CD4-positive, CD25-positive, alpha-beta regulatory T cell (primary cell): ENCODE measurements at places on chromosomes 6 and 20. TPM values are rescaled to one million over a fixed set of nuclear protein-coding genes. Genes with fewer than 3 reads are reported as not detected.

Gene MAP1LC3A
- 4.8 TPM for polyA plus RNA-seq

Gene CDH4
- polyA plus RNA-seq = 0.66 TPM

Gene ATP6V1G2
- 1.5 TPM for polyA plus RNA-seq

Gene VNN1
- polyA plus RNA-seq = not detected

Gene HEY2
- polyA plus RNA-seq = 0.38 TPM

Gene PAX1
- polyA plus RNA-seq = not detected

Gene SLC39A7
- 14.8 TPM for polyA plus RNA-seq

Gene UST
- polyA plus RNA-seq = 2.5 TPM

Gene RGS17
- polyA plus RNA-seq = not detected

Gene ANGPT4
- not detected for polyA plus RNA-seq

Gene BTN1A1
- polyA plus RNA-seq = 0.33 TPM

Gene AGPAT4
- polyA plus RNA-seq = 4.7 TPM

Gene PI16
- polyA plus RNA-seq = 31.9 TPM

Gene CGAS
- 9.0 TPM for polyA plus RNA-seq

Gene NRSN2
- polyA plus RNA-seq = 1.5 TPM

Gene ULBP1
- polyA plus RNA-seq = not detected

Gene RFX6
- not detected for polyA plus RNA-seq

Gene TAGAP
- polyA plus RNA-seq = 190 TPM

Gene MOG
- polyA plus RNA-seq = not detected

Gene ARFGAP1
- polyA plus RNA-seq = 20.2 TPM

Gene LINC00237
- not detected for polyA plus RNA-seq

Gene OVOL2
- polyA plus RNA-seq = not detected

Gene HSPA12B
- polyA plus RNA-seq = 0.09 TPM

Gene CAP2
- not detected for polyA plus RNA-seq

Gene LRFN2
- polyA plus RNA-seq = not detected

Gene RNF5
- 127 TPM for polyA plus RNA-seq

Gene RALGAPA2
- polyA plus RNA-seq = 4.7 TPM

Gene TMX4
- 96.2 TPM for polyA plus RNA-seq

Gene HLA-DQB2
- not detected for polyA plus RNA-seq

Gene WFDC10B
- polyA plus RNA-seq = not detected
